NCI-H774 (cell line): ENCODE measurements at places on chromosomes 11 and 22.

DNA sequence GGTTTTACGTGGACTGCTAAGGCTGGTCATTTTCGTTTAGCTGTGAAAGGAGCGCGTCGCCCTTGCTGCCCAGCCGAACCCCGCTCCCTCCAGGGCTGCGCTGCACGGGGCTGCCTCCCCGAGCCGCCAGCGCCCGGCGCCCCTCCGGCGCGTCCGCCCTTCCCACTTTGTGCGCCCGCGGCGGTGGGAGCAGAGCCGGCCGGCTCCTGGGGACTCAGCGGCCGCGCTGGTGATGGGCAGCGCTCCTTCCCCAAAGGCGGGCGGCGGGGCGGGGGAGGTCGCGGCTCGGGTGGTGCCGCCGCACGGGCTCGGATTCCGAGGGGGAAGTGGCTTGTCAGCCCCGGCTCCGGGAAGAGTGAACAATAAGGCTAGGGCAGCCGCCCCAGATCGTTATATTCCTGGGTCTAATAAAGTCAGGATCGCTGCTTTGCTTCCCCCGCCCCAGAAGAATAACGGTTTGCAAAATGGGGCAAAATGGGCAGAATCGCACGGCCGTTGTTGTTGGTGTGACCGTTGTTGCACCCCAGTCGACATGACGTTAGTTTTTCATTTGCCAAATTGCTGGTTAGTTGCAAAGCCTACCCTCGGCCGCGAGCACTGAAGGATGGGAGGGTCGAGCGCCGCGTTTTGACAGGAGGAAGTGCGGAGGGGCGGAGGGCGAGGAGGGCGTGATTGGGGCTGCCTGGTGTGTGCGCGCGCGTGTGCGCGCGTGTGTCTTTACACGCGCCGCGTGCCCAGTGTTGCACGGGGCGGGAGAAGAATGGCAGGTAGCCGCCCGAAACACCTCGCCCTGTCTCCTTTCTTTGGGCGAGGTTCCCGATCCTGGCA, 745 bp downstream of the NCAM1 start:
- DNase-seq = peak; percentile 73

- no peak for DNase-seq
Observed at GRCh38 chr11:32781721-32782120, 12.7 kb downstream of the CCDC73 start.

- DNase-seq = no peak
Observed at GRCh38 chr11:5992604-5993251, 5.9 kb upstream of the OR52L1 start.

GRCh38 chr11:117527271-117527670, 199.6 kb downstream of the CEP164 start:
- no peak for DNase-seq
